ENCODE measurements at places on chromosomes 2 and 18.

GRCh38 chr2:28401411-28401810, 8.8 kb downstream of the FOSL2 start:
- DNase-seq = no peak

DNA sequence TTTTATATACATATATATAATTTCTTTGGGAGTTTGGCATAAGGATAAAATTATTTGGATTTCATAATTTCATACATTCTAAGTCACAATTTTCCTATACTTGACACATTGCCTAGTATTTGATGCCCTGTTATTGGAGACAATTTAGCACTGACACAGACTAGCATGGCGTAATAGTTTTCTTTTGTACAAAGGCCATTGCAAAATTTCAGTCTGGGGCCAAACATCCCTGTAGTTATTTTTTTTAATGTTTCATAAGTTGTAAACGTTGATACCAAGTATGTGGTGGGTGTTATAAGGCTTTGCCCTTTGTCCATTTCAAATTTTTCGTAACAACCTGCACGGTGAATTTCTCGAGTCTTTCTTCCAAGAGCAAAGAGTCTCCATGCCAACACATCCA, 95.7 kb upstream of the NRP2 start:
- DNase-seq = no peak

GRCh38 chr18:11740461-11740860, 51.4 kb downstream of the GNAL start:
- DNase-seq = no peak

DNA sequence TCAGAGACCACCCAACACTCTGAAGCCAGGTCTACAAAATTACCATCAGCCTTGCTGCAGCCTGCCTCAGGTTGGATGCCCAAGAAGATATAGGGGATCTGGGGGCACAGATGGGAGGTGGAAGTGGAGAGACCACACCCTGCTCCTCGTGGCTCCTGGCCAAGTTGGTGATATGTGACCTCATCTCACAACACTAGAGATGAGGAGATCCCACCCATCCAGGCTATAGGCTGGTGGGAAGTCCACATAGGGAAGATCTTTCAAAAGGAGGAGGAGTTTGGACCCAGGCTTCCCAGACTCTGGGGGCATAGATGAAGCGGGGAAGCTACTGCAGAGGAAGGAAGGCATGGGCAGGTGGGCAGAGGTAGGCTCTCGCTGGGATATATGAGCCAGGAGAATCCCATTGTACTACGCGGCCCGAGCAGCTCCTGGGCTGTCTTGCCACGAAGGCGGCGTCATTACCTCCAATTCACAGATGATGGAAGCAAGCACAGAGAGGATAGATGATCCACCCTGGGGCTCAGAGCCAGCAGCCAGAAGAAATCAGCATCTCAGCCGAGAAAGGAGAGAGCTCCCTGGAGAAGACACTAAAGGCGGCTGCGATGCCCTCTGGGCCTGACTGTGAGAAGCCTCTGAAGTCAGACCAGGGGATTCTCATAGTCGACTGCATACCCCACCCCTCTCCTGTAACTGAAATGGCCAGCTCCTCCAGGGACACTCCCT, 96.0 kb downstream of the RHOB start:
- no peak for DNase-seq

- no peak for DNase-seq
These were observed 24.9 kb downstream of the EFHD1 start for GRCh38 chr2:232658217-232658785.

DNA sequence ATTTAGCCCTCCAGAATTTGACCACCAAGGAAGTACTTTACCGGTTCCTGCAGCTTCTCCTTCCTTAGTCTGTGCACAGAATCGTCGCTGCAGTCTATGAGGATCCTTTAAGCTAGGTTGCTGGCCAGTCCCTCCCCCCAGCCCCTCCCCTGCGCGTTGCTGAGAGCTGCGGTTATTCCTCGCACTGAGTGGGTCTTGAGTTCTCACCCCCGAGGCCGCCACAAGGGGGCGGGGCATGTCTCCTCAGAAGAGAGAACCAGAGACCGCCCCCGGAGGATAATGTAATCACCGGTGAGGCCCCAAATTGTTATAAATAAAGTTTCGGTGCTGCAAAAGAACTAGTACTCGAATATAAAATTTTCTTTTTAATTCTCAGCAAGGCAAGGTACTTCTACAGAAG, 1184.9 kb upstream of the CDH2 start:
- DNase-seq = no peak

DNA sequence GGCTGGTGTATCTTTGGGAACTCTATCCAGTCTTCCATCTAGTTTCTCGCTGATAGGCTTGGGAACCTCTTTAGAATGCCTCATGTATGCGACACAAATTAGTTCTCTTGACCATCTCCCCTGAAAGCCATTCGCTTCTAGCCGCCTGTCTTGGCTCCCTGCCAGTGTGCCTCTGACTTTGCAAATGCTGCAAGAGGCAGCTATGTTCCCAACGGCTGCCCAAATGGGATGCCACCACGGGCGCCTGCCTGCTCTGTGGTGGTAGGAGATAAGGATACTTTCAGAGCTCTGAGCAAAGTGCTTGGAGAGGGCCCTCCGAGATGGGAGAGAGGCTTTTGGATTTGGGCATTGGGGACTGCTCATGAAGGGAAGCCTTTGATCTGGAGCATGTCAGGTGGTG, 77.7 kb upstream of the IGFBP5 start:
- DNase-seq = no peak

- no peak for DNase-seq
These were observed 93.0 kb upstream of the GLI2 start for GRCh38 chr2:120642646-120643045.

DNA sequence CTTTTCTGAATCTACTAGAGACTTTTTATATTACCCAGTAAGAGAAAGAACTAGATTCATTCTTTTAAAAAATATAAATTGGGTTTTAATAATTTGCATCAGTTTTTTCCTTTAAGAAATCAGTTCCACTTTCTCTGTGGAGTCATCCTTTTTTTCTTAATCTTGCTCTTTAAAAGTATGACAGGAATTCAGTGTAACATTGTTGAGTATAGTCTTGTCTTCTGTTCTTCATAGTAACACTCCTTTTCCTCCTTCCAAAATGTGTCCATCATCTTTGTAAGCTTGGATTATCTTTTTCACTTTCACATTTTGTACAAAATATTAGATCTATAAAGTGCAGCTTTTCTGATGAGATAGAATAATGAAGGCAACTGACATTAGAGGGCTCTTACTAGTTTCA, 135.4 kb downstream of the HAUS1 start:
- no peak for DNase-seq

GRCh38 chr2:46053564-46053963, 243.6 kb upstream of the EPAS1 start:
- DNase-seq = no peak

GRCh38 chr2:173146590-173146989, 70.9 kb downstream of the MAP3K20 start:
- no peak for DNase-seq

DNA sequence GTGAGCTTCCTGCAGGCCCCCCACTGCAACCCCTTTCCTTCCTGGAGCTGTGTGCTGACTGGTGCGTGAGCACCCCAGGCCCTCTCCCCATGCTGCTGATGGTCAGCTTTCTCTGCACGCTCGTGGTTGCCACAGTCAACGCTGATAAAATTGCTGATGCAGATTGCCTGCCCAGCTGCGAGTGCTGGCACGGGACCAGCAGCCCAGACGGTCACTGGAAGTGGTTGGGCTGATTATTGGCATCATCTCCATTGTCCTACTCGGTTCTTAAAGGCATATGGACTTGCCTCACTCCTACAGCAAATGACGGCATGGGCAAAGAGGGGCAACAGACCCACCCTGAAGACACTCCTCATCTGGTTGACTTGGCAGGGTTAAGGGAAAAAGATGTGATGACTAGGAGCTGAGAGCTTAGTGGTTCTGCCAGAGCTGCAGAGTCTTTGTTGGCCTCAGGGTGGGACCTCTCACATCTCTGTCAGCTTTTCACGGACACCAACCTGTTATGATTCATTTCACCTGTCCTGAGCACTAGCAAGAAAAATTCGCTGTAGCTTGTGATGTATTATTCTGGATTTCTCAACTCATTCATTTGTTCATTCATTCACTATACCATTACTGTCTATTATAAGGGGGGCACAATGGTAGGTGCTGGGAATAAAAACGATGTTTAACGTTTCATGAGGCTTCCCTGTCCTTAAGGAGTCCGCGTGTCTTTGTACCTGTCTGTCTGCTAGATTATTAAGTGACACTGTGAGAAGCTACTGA, 38.4 kb downstream of the PAX8 start:
- no peak for DNase-seq

GRCh38 chr2:108305901-108306300, 17.2 kb downstream of the SULT1C2 start:
- no peak for DNase-seq

DNA sequence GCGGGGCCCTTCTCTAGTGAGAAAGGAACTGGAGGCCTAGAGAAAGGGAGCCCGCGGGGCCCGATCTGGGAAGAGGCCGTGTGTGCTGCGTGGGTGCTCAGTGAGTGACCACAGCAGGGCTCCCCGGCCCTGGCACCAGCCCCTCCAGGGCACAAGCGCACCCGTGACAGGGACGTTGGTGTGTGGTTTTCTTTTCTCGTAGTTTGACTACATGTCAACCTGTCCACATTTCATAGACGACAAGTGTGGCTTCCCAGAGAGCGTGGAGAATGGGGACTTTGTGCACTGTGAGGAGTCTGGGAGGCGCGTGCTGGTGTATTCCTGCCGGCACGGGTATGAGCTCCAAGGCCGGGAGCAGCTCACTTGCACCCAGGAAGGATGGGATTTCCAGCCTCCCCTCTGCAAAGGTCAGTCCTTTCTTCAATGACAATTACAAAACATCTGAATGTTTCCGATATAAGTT, 83.1 kb downstream of the TPO start:
- DNase-seq = no peak

GRCh38 chr2:217513258-217513657, 489.5 kb downstream of the TNS1 start:
- no peak for DNase-seq

DNA sequence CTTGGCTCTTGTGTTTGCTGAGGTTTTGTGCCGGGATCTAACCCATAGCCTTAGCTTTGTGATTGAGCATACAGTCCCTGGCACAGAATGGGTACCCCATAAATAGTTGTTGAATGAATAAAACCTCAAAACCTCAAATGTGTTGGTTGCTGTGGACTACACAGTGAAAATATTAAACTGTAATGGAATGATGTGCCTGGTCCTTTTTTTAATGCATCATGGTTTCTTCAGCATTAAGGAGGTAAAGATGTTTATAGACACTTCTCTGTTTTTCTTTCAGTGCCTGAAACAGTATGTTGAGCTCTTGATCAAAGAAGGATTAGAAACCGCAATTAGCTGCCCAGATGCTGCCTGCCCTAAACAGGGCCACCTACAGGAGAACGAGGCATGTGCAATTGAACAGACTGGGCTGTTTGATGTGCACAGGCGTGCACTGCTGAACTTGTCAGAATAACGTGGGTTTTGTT, 97.0 kb downstream of the RNF144A start:
- DNase-seq = peak; percentile 28

- DNase-seq = no peak
These were observed 99.6 kb downstream of the KCTD1 start for GRCh38 chr18:26448714-26449159.

DNA sequence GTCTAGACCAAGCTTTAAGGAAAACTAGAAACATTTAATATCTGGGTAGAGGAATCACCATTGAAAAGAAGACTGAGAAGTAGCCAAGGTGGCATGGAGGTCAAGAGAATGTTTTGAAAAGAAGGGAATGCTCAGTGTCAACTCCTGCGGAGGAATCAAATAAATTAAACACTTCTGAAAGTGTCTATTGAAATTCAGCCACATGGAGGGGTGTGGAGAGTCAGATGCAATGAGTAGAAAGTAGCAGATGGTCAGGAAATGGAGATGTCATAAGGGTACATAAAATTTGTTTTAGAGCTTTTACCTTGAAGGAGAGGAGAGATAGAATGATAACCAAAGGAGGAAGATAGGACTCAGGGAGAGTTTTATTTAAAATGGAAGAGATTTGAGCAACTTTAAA, 35.1 kb downstream of the NLRC4 start:
- no peak for DNase-seq

GRCh38 chr18:48997985-48998831, 47.4 kb upstream of the SMAD7 start:
- no peak for DNase-seq

All from activated CD4-positive, alpha-beta T cell treated with anti-CD3 and anti-CD28 coated beads, Interleukin-2, amount 50 U/mL, for 1 hour (primary cell).